Gastrocnemius medialis (tissue), 4 donors: ENCODE measurements at places on chromosomes 4 and X.
A peak's percentile ranks its signal among the peaks of the same experiment; 100 is the strongest.

- H3K4me1 ChIP-seq = peaks cover 5% of the 10 kb centered on the region
- no peaks in the 10 kb centered on the region for H3K27me3 ChIP-seq
- peak overlapping the region; percentile 78 for H3K27ac ChIP-seq
- H3K4me3 ChIP-seq = peak overlapping the region; percentile 59
- H3K36me3 ChIP-seq = no peaks in the 10 kb centered on the region
Measured at GRCh38 chrX:155071694-155072280, 479 bp downstream of the BRCC3 start.

DNA sequence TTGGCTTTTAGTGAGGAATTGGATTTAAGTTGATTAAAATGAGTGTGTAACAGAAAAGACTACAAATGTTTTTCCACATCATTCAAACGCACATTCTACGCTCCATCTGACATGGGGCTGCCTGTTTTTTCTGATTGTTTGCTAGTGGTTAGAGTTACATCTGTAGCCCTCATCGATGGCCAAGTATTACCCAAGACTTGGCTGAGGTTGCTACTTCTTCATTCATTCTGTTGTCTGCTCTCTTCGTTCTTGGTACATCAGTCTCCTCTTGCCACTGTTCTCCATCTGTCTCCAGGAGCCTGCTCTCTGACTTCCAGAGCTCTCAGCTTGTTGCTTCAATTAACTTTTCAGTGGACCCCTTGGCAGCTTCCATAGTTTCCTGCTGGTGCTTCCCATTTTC, 1844.6 kb upstream of the TENM3 start:
- no peak overlapping the region for H3K27ac ChIP-seq
- no peaks in the 10 kb centered on the region for H3K36me3 ChIP-seq
- H3K27me3 ChIP-seq = no peaks in the 10 kb centered on the region
- H3K4me3 ChIP-seq = no peak overlapping the region
- no peak for DNase-seq
- H3K4me1 ChIP-seq = no peaks in the 10 kb centered on the region

DNA sequence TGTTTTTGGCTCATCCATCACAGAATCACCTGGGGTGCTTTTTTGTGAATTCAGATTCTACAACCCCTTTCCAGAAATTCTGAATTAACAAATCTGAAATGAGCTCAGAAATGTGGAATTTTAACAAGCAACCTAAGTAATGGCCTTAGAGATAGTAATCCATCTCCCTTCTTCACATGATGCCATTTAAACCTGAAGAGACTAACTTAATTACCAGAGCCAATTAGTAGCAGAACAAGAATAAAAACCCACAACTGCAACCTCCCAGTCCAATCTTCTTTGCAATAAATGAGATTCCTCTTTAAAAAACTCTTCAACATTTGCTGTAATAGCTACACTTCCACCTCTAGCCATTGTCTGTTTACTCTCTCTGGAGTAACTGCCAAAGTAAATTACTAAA, 69.7 kb downstream of the ARAP2 start:
- no peak for DNase-seq
- H3K27me3 ChIP-seq = no peaks in the 10 kb centered on the region
- H3K27ac ChIP-seq = no peak overlapping the region
- H3K4me3 ChIP-seq = no peak overlapping the region
- no peaks in the 10 kb centered on the region for H3K36me3 ChIP-seq

DNA sequence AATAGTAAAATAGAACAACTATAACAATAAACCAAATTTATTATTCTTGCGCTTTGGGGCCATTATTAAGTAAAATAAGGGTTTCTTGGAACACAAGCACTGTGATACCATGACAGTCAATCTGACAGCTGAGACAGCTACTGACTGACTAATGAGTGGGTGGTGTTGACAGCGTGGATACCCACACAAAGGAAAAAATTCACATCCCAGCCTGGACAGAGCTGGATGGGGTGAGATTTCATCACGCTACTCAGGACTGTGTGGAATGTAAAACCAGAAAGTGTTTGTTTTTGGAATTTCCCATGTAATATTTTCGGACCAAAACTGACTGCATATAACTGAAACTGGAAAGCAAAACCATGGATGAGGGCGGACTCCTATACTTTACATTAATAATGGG, 48.8 kb downstream of the IGFBP7 start:
- peak overlapping the region; percentile 24 for H3K27ac ChIP-seq
- no peaks in the 10 kb centered on the region for H3K27me3 ChIP-seq
- peaks cover 20% of the 10 kb centered on the region for H3K4me1 ChIP-seq
- H3K4me3 ChIP-seq = no peak overlapping the region

DNA sequence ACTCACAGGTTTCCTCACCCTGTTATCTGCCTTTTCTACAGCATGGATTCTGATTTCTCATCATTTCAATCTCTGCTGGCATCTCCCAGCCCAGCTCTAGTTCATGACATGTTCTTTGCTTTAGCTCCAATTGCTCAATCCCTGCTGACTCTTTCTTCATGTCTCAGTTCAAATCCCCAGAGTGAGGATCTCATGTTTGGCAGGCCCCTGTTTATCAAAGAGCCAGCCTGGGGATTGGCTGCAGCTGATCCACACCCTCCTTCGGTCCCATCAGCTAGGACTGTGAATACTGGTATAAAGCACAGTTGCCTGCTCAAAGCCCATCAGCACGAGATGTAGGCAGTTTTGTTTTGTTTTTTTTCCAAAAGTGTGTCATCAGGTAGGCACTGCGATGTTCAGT, 14.4 kb upstream of the CC2D2A start:
- H3K27me3 ChIP-seq = no peaks in the 10 kb centered on the region
- peak; percentile 63 for DNase-seq

DNA sequence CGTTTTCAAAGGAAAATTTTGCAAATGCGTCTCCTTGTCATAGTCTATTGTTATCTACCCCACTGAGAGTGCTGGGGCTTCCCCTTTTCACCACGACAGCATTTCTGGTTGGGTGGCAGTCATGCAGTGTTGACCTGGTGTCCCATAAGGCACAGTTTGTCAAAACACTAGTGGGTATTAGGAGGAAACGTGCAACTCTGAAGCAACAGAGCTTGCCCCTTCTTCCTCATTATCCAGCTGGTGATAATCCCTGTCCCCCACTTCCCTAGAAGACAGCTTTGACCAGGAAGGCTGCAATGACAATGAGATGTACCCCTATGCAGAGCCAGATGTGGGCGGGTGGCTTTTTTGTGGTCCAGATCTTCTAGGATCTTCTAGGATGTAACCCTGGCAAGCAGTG, 1.8 kb downstream of the TBC1D1 start:
- H3K4me3 ChIP-seq = peak overlapping the region; percentile 90
- no peak overlapping the region for H3K27ac ChIP-seq
- DNase-seq = no peak
- no peaks in the 10 kb centered on the region for H3K27me3 ChIP-seq

GRCh38 chr4:125744891-125745364, 430.2 kb downstream of the FAT4 start:
- no peaks in the 10 kb centered on the region for H3K36me3 ChIP-seq
- no peak for DNase-seq
- H3K27ac ChIP-seq = no peak overlapping the region
- H3K27me3 ChIP-seq = no peaks in the 10 kb centered on the region
- H3K4me3 ChIP-seq = no peak overlapping the region
- no peaks in the 10 kb centered on the region for H3K4me1 ChIP-seq

GRCh38 chr4:177770776-177771175, 328.5 kb upstream of the AGA start:
- no peak for DNase-seq
- no peaks in the 10 kb centered on the region for H3K27me3 ChIP-seq
- no peak overlapping the region for H3K27ac ChIP-seq

DNA sequence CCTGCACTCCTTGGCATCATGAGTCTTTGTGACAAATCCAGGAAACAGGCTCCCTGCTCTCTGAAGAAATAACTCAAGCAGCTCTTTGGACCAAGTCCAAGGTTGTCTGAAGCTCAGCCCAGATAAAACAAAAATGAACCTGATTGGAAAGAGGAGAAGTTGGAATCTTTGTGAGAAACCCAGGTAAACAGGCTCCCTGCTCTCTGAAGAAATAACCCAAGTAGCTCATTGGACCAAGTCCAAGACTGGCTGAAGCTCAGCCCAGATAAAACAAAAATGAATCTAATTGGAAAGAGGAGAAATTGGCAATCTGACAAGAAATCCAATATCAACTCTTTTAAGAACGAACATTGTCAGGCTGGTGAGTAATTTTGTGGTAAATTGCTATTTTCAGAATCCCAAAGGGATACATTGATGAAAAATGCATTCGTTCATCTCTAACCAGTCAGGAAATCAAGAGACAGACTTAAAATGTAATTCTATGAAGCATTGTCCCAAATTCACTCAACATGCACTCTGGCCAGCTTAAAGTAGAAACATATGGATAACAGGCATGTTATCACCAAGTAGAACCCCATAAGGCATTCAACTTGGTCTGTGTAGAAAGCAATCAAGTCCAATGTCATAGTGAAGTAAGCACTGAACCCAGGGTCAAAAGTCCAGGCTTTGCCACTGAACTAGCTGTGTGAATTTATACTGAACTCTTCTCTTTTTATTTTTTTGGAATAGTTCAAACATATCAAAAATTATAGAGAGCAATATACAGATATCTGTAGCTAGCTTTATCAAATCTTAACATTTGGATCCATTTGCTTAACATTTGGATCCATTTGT, 16.8 kb upstream of the NFXL1 start:
- no peaks in the 10 kb centered on the region for H3K27me3 ChIP-seq
- H3K4me1 ChIP-seq = no peaks in the 10 kb centered on the region
- no peak overlapping the region for H3K27ac ChIP-seq
- DNase-seq = no peak

GRCh38 chr4:158829254-158829653, 60.4 kb downstream of the FNIP2 start:
- H3K27ac ChIP-seq = peak overlapping the region; percentile 6
- no peaks in the 10 kb centered on the region for H3K36me3 ChIP-seq
- H3K4me3 ChIP-seq = no peak overlapping the region
- no peak for DNase-seq
- H3K27me3 ChIP-seq = no peaks in the 10 kb centered on the region

GRCh38 chrX:1321674-1322073, 14.9 kb upstream of the IL3RA start:
- no peaks in the 10 kb centered on the region for H3K4me1 ChIP-seq
- no peaks in the 10 kb centered on the region for H3K36me3 ChIP-seq
- no peak overlapping the region for H3K4me3 ChIP-seq
- H3K27ac ChIP-seq = no peak overlapping the region

DNA sequence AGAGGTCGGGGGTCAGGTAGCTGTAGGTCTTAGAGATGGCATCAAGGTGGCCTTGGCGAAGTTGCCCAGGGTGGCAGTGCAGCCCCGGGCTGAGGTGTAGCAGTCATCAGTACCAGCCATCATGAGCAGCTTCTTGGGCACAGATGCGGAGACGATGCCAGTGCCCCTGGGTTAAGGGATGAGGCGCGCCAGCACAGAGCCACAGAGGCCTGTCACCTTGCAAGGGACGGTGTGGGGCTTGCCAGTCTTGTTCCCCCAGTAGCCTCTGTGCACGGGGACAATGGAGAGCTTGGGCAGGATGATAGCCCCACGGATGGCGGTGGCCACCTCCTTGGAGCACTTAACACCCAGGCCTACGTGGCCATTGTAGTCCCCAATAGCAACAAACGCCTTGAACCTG, 750.7 kb upstream of the PABPC4L start:
- H3K4me1 ChIP-seq = no peaks in the 10 kb centered on the region
- H3K4me3 ChIP-seq = no peak overlapping the region
- DNase-seq = no peak
- H3K27me3 ChIP-seq = no peaks in the 10 kb centered on the region

- no peaks in the 10 kb centered on the region for H3K27me3 ChIP-seq
- H3K27ac ChIP-seq = no peak overlapping the region
- no peak for DNase-seq
- H3K4me3 ChIP-seq = no peak overlapping the region
Measured at GRCh38 chr4:107648178-107648991, 71.6 kb downstream of the PAPSS1 start.

GRCh38 chrX:31012509-31013025, 59.3 kb downstream of the FTHL17 start:
- no peak overlapping the region for H3K4me3 ChIP-seq
- no peak for DNase-seq
- no peaks in the 10 kb centered on the region for H3K36me3 ChIP-seq
- no peak overlapping the region for H3K27ac ChIP-seq

DNA sequence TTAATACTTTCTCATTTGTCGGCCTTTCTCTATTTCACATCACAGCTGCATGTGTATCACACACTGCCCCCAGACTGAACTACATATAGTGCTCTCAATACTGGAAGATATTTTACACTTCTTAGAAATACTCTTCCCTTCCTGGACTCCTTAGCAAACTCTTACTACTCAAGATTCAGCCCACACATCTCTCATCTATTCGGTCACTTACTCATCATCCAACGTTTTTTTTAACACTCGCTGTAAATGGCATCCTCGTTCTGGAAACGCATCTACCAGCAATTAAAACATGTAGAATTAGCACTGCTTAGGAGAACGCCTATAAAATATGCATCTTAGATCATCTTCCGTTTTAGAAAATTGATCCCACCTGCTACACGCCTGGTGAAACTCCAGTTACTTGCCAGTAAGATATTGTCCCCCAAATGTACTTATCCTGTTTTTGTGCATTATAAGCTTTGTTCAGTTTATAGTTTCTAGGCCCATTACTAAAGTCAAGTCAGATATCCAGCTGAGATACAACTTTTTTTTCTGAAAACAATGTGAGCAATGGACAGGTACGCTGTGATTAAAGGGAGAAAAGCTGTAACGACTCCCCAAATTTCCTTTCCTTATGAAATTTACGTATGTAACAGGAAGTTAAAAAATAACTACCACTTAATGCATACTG, 1.0 kb downstream of the LRP2BP start:
- peak overlapping the region; percentile 98 for H3K27ac ChIP-seq
- H3K4me3 ChIP-seq = peak overlapping the region; percentile 95
- peaks cover 22% of the 10 kb centered on the region for H3K4me1 ChIP-seq
- DNase-seq = no peak
- no peaks in the 10 kb centered on the region for H3K27me3 ChIP-seq
- H3K36me3 ChIP-seq = peaks cover 5% of the 10 kb centered on the region

DNA sequence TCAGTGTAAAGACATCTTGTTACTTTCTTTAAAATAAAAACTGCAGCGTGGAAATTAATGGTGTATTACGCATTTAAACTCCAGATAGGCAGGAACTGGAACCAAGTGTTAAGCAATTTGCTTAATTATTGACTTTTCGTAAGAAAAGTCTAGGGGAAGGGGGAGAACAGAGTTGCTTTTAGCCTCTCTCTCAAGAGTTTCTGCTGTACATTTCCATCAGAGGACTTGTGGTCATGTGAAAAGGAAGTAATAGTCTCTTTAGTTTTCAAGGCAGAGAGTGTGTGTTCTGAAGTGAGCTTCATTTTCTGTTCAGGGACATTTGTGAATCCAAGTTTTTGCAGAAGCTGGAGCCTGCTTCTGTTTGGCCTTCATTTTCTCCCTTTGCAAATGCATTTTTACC, 127.2 kb downstream of the UBE2K start:
- no peaks in the 10 kb centered on the region for H3K4me1 ChIP-seq
- no peak overlapping the region for H3K27ac ChIP-seq

DNA sequence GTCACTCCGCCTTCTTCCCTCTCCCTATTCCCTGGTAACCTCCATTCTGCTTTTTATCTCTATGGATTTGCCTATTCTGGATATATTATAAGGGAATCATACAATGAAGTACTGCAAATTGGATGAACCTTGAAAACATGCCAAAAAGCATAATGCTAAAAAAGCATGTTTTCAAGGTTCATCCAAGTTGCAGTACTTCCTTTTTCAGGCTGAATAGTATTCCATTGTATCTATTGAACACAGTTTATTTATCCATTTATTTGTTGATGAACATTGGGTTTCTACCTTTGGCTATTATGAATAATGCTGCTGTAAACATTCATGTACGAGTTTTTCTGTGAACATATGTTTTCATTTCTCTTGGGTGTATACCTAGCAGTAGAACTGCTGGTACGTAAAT, 9.2 kb downstream of the SAP30 start:
- no peak overlapping the region for H3K27ac ChIP-seq
- H3K27me3 ChIP-seq = no peaks in the 10 kb centered on the region
- no peaks in the 10 kb centered on the region for H3K4me1 ChIP-seq
